ENCODE measurements at places on chromosomes 4 and X.

DNA sequence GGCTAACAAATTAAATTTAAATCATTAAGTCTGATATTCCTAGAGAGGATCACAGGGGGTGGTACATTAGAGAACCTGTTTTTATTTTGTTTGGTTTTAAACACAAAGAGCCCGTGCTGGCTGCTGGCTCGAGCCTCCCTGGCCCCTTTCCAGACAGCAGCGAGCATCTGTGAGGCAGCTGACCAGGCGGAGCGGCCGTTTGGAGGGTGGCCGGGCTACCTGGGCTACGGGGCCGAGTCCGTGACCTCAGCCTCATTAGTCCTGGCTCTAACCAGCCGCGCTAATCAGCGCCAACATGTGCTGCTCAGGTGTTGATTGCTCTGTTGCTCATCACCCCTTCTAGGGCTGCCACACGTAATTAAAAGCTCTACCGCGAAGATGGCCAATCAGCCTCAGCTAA is 35.3 kb downstream of the DCTD start:
- DNase-seq, result no peak

- DNase-seq, result no peak
These were observed 18.5 kb upstream of the RBM47 start for GRCh38 chr4:40648131-40648530.

DNA sequence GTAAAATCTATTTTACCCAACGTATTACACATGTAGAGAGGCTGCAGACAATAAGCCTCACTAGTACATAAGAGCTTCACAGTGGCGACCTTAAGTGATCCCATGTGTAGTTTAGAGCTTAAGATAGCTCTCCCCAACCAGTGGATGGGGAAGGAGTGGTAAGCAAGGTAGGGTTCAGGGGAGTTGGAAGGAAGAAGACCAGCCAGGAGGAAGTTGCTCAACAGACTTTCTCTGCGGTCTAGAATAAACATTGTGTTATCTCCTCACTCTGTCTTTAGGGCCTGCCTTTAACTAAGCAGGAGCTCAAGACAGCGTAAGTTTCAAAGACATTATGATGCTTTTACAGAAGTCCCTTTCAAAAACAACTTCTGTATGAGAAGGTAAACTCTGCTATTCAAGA is 16.8 kb downstream of the MEPE start:
- no peak for DNase-seq

- DNase-seq, result no peak
These were observed 3.5 kb downstream of the GPR34 start for GRCh38 chrX:41692162-41692749.

DNA sequence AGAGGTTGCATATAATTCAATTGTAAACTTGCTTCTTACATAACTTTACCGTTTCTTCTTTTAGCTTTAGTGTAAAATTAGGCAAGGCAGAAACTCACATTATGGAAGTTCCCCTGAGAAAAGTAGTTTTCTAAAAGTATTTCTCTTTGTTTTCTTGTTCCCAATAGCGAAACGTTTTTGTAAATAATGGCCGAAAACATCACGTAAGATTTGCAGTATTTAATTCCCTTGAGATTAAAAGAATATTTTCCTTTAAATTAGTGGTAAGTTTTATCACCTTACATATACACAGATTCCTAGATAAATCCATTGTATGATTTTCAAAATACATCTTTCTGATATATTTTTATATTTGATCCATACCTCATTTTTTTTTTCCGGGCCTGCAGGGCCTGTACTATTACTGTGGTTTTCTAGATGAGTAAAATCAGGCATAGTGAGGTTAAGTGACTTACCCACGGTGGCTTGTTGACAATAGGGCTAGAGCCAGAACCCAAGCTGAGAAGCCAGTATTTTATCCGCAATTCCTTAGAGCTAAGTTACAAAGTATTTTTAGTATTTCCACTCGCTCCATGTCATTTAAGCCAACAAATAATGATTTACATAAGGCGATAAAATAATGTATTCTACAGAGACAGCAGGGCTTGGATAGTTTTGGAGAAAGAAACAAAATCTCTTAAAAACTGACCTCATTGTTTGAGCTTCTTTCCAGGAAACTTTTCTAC is 82.2 kb upstream of the VEGFC start:
- peak; percentile 79 for DNase-seq

- no peak for DNase-seq
These were observed 60.2 kb upstream of the VMA21 start for GRCh38 chrX:151336809-151337208.

- no peak for DNase-seq
These were observed 822.9 kb downstream of the RAPGEF2 start for GRCh38 chr4:159925770-159926169.

DNA sequence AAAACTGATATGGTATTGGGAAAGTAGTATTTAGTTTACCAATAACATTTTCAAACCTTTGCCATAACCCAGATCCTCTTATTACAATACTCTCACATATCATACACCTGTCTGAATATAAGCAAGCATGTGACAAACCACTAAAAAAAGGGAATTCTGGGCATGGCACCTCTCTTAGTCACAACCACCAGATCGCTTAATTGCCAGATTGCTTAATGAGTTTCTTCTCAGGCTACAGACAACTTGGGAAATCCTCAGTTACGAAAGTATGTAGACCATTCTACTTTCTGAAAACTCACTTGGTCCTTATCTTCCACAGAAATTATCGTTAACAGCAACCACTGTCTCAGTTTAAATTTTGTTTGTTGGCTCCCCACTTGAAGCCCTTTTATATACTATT is 2.1 kb downstream of the NAF1 start:
- DNase-seq, result no peak

- no peak for DNase-seq
These were observed 721 bp upstream of the MAOA start for GRCh38 chrX:43655151-43656004.

GRCh38 chr4:32031026-32031425 is 1310.9 kb downstream of the PCDH7 start:
- DNase-seq, result no peak

DNA sequence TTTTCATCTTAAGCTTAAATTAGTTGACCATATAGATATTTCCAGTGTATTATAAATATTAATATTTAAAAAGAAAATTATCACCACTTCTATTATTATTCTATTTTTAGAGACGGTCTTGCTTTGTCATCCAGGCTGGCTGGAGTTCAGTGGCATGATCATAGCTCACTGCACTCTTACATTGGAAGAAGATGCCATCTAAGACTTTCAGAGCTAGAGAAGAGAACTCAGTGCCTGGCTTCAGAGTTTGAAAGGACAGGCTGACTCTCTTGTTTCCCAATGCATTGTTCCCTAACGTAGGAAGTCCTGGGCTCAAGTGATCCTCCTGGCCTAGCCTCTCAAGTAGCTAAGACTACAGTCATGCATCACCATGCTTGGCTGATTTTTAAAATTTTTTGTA is 75.9 kb downstream of the FIP1L1 start:
- DNase-seq, result no peak

- no peak for DNase-seq
These were observed 52.5 kb downstream of the MAGEB10 start for GRCh38 chrX:27860337-27860736.

- no peak for DNase-seq
These were observed 9.5 kb downstream of the CT47C1 start for GRCh38 chrX:119082278-119082677.

DNA sequence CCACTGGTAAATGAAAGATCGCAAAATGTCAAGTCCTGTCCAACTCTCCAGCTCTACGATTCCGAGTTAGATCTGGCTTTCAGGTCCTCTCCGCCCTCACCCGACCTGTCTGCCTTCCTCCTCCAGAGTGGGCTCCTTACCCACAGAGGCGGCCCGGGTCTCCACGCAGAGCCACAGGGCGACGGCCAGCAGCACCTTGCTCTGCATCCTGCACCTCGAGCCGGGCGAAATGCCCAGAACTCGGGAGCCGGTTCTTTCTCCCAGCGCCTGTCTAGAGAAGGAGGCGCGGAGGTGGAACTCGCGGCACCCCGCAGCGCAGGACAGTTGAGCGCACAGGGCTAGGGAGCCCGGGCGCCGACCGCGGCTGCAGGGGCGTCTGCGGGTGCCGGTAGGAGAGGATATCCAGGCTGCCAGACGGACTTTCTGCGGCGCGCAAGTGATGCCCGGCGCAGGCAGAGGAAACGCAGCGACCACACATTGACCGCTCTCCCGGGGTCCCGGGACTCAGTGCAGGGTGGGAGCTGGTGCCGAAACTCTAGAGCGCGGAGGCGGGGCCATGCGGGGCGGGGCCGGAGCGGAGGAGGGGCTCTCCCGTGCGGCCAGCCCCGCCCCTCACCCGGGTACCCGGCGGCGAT is at the start of gene KDR:
Gene KDR, minus strand, starts transcription at position 509 of the 635 bp plus-strand sequence. Its CDS starts 302 bp downstream, at position 207.
- DNase-seq, result no peak

DNA sequence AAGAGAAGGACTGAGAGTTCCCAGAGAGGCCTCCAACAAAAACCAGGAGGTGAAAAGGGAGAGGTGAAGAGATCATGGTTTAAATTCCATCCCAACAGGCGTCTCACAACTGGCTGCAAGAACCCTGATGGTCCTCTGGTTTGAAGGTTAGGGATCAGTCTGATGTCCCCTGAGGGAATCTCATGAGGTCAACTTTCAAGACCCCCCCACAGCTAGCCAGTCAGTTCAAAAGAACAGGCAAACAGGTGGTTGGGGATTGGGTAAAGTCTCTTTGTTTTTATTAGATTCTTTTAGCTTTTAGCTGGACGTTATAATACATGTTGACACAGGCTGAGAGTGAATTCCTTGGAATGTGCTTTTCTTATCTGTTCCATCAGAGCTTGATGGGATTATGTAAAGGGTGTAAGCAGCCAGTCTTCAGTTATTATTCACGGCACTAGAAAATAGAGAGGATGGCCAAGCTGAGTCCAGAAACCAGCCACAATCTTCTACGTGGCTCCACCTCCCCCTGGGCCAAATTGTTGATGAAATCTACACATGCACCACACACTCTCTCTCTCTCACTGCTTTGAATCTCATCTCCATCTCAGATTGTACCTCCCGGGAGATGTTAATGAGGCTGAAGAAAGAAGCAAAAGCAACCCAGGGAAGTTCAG is 20.8 kb downstream of the ENPP6 start:
- no peak for DNase-seq

DNA sequence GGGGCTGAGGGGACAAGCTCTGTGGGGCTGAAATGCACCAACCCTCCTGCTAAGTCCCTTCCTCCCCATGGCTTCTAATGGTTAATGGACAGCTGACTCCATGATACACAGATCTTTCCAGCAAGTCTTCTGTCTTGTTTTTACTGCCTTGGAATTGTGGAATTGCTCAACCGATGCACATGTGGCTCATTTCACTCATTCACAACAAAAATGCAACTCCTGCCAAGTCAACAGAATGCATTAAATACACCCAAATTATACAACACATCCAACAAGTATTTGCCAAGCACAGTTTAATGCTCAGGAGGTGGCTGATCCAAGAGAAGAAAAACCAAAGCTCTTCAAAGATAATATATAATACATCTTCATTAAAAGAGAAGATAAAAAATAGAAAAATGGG is 61.9 kb upstream of the PAGE4 start:
- DNase-seq, result no peak

DNA sequence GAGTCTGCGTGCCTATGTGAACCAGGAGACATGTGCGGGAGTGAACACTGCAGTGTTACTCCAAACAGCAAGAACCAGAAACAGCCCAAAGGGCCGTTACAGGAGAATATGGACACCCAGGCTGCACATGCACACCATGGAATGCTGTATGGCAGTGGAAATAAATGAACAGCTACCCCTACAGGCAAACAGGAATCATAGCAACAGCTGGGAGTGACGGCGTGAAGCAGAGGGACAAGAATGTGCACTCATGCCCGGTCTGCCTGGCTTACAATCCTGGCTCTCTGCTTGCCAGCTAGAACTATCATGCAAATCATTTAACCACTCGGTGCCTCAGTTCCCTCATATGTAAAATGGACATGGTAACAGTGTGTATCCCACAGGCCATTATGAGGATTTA is 16.6 kb downstream of the GPKOW start:
- DNase-seq, result no peak
